Hippocampal formation (tissue), 2 donors: ENCODE measurements at places on chromosomes 1 and 21.

DNA sequence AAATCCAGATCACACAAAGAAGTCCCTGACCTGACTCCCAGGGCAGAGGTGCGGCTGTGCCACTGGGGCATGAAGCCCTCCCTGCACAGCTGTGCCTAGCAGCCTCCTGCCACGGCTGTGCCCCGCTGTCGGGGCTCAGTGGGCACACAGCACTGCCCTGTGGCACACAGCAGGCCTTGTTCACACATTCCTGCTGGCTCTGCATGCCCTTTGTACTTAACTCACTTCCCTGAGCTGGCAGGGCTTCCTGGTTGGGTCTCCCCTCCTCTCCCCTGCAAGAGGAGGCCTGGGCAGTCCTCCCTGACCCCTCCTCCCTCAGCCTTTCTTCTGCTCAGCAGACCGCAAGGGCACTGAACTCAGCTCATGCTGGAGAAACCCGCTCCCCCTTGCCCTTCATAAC lies 14.8 kb downstream of the LHX4 start:
- DNase-seq, result no peak

- no peak for DNase-seq
These were observed 69.9 kb upstream of the DR1 start for GRCh38 chr1:93275634-93276295.

DNA sequence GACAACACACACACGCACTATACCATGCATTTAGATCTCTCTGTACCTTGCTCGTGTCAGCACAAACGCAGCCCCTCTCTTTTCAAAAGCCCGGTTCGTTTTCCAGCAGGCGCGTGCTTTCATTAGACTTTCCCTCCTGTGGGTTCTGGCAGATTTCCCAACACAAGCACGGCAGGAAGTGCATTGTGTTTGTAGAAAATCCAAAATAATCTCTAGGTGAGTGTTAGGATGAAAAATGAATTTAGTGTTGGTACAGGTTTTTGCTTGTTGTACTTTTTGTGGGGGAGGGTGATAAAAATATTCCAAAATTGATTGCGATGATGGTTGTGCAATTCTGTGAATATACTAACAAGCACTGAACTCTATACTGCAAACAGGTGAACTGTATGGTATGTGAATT lies 54.1 kb upstream of the POFUT2 start:
- DNase-seq, result no peak

DNA sequence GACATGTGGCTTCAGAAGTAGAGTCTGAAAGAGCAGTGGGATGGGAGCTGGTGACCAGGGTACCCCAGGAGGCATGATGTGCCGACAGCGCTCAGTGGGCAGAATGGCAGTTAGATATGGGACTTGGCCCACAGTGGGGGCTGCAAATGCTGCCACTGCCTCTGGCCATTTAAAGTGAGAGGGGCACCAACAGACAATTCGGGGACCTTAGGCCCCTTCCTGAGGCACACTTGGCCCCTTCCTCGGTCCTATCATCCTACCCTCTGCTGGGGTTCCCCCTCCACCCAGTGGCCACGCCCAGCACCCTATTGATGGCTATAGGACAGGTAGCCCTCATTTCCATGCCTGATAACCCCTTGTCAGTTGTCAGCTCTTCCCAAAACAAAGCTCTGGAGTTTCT lies 36.6 kb upstream of the EPHA8 start:
- DNase-seq, result no peak

DNA sequence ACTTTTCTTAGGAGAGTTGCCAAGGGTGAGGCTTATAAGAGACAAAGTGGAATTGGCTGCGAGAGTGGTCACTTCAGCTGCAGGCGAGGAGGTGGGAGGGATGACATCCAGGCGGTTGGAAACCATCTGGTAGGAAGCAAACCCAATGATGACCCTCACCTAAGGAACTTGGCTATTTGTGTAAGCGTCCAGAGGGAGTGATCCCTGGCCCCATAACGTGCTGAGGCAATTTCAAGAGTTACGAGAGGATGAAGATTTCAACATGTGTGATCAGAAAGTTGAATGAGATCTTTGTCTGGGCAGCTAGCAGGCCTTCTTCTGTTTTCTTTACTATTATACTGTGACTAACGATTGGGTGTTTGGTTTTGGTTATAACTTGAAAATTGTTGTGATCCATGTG lies 102.7 kb upstream of the VANGL1 start:
- DNase-seq, result no peak
